GM04503 (cell line): ENCODE measurements at places on chromosomes 6 and 20.

GRCh38 chr6:33315793-33316602, 1.5 kb downstream of the ZBTB22 start:
- DNase-seq: no peak

- no peak for DNase-seq
Observed at GRCh38 chr20:31666258-31667042, 28.7 kb downstream of the COX4I2 start.

DNA sequence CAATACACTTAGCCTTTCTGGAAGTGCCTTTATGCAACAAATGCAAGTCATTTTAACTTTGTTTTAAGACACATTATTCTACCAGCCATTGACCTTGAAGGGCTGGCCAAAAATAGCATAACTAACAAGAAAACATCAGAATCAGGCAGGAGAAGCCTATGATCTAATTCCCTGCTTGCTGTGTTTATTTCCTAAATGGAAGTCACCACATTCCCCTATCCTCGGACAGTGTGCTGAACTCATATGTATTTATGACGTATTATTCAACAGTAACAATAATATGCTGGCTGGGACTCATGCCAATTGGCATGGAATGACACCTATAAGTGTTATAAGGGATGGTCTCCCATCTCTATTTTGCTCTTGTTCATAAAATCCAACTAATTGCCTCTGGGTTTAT, 140.7 kb downstream of the MAP3K7 start:
- DNase-seq: no peak

DNA sequence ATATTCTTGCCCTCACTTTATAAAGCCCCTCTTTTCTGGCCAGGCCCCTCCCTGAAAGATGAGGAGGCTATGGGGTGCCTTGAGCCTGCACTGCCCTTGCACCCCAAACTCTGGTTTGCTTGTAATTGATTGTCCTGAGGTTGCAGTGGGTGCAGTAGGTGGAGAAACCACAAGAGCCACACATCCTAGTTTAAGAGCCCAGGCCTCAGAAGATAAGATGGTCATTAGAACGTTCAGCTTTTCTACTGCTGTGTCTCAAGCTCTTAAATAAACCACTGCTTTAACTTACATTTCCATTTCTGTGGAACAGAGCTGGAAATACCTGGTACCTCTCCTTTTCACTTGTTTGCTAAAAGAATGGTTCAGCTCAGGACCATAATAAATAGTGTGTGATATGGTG, 9.0 kb downstream of the MRAP2 start:
- DNase-seq: no peak

DNA sequence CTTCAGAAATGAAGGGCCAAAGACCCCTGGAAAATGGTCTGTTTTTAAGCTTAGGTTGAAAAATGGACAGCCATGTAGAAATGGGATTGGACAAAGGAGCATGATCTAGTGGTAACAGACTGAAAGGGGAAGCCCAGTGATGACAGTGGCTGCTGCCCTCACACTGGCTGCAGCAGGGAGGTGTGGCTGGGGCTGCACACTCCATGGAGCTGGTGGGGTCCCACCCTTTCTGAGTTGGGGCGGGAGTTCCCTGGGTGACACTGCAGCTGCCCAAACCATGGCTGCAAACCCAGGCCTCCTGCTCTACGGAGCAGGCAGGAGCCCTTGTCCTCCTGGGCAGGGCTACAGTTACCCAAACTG, 8.5 kb upstream of the PACSIN1 start:
- DNase-seq: no peak

DNA sequence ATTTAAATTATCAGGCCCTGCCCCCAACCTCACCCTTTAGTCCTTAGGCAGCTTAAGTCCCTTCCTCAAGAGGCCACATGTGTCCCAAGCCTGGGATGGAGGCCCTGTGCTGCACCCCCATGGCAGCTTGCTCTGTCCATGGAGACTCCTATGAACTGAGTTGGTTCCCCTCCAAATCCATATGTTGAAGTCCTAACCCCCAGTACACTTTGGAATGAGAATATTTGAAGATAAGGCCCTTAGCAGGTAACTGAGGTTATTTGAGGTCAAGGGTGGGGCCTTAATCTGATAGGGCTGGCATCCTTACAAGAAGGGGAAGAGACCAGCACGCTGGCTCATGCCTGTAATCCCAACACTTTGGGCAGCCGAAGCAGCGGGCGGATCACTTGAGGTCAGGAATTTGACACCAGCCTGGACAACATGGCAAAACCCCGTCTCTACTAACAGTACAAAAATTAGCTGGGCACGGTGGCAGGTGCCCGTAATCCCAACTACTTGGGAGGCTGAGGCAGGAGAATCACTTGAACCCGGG, 6.7 kb upstream of the BEND3 start:
- no peak for DNase-seq

DNA sequence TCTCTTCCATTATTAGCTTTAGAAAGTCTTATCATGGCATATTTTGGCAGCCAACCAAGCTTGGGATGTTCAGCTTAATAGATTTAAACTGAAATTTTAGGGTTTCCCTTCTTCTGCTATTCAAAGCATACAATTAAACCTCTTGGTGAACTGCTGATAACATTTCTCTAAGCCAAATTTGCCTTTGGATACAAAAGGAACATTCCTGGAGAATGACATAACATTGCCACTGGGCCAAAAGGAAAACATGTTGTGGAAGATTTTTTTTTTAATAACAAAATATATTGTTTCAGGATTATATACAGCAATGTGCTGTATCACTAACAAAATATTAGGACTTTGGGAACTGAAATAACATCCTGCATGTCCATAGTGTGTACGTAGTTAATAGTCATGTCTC, 215.1 kb upstream of the TBX18 start:
- DNase-seq: no peak

- no peak for DNase-seq
Observed at GRCh38 chr6:136303516-136303915, 13.9 kb upstream of the BCLAF1 start.

DNA sequence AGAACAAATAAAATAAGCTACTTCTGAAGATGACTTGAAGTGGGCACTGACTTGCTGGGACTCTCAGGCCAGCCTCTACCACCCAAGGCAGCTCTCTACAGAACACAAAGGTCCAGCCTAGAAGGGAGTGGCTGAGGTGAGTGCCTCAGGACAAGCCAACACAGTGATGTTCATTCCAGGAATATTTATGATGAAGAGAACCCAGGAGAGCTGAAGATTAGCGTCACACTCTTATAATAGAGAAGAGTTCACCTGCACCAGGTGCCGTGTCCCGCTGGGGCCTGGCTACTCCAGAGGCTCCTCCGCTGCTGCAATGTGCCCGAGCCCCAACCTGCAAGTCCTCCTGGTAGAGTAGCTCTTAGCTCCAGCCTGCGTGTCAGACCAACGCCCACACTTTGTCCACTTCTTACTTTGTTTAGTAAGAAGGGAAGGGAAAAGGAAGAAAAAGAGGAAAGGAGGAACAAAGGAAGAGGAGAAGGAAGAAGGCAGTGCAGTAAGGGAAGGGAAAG, 182.4 kb upstream of the QKI start:
- no peak for DNase-seq

DNA sequence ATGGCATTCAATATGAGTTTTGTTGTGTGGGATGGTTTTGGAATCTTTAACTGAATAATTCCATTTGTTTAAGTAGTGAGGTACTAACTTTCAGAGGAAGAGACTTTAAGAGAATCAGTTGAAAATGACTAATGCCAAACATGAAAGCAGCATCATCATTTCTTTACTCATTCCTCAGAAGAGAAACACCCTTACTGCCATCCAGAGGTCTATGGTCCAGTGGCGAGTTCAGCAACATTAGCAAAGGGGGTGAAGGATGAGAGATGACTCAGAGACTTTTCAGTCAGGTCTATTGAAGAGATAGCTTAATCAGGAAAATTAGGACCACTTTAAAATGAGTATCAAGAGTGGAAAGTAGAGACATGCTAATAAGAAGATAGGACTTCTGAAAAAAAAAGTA, 118.8 kb downstream of the COL19A1 start:
- DNase-seq: no peak

- no peak for DNase-seq
Observed at GRCh38 chr6:16251706-16252105, 13.3 kb downstream of the GMPR start.

DNA sequence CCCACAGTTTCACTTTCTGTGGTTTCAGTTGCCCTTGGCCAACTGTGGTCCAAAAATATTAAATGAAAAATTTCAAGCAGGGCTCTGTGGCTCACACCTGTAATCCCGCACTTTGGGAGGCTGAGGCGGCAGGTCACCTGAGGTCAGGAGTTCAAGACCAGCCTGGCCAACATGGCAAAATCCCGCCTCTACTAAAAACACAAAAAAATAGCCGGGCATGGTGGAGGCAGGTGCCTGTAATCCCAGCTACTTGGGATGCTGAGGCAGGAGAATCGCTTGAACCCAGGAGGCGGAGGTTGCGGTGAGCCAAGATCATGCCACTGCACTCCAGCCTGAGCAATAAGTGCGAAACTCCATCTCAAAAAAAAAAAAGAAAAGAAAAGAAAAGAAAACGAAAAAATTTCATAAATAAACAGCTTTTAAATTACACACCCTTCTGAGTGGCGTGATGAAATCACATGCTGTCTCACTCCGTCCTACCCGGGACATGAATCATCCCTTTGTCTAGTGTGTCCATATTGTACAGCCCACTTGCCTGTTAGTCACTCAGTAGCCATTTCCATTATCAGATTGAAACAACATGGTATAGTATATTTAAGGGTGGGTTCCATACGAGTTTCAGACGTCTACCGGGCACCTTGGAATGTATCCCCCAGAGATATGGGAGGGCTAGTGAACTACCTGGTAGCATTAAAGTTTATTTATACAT, 11.7 kb downstream of the PTPRK start:
- peak; percentile 44 for DNase-seq

DNA sequence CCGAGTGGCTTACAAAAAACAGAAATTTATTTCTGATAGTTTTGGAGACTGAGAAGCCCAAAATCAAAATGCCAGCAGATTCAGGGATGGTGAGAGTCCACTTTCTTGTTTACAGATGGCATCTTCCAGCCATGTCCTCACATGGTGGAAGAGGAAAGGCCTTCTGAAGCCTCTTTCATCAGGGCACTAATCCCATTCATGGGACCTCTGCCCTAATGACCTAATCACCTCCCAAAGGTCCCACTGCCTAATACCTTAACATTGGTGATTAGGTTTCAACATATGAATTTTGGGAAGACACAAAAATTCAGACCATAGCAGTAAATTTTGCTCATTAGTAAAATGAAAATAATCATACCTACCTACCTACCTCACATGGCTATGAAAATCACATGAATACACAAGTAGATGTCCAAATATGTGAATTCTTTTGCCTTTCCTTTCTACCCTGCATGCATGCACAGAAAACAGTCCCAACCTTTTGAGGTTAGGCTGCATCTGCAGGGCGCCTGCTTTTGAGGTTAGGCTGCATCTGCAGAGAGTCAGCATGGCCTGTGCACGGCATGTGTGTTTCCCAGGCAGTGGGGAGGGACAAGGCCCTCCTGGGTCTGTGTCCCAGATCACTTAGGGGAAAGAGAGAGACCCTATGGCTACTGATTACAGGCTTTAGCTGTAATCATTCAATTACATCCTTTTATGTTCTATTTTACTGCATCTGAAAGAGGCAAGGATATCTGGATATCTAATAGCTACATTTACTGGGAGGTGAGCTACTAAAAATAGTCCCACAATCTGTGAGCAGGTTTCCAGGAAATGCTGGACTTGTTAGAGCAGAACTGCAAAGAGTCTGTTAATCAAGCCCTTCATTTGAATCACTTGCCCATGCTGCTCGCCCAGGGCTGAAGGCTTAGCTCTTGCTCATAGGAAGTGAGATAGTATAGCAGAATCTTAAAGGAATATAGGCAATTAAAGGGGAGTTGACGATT, 497.7 kb upstream of the MARCKS start:
- no peak for DNase-seq

GRCh38 chr20:48079028-48079427, 293.7 kb upstream of the SULF2 start:
- no peak for DNase-seq

DNA sequence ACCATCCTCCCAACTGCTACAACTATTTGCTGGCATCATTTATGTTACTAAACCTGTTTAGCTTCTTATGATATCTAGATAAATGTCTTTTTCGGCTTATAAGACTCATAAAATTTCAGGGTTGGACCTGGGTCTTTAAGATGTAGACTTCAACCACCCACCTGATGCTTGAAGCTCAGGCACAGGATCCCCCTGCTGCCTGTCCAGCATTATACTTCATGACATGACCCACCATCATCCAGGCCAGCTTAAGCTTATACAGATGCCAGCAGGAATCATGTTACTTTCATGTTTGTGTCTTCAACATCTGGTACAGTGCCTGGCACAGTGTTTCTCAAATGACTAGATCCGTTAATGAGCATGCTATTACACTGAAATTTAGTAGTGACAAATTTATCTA, 47.4 kb downstream of the SLC17A5 start:
- DNase-seq: no peak

DNA sequence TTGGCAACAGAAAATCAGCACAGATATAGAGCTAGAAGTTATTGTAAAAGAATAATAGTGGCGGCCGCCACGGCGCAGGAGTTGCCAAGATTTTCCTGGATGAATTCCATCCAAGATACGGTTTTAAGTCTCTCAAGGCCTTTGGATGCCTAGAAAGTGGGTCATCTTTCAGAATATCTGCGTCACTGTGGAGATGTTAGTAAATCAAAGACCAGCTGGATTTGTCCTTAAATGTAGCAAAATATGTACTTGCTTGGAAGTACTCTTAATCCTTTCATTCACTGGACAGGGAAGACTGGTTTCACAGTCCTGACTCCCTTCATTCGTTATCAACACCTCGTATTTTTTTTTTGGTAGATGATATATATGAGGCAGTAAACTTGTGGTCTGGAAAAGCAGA, 83.0 kb downstream of the SLC22A3 start:
- peak; percentile 44 for DNase-seq

- DNase-seq: no peak
Observed at GRCh38 chr20:57460781-57461465, 64.0 kb downstream of the CTCFL start.

- DNase-seq: no peak
Observed at GRCh38 chr6:82744286-82745015, 321.2 kb downstream of the UBE3D start.

DNA sequence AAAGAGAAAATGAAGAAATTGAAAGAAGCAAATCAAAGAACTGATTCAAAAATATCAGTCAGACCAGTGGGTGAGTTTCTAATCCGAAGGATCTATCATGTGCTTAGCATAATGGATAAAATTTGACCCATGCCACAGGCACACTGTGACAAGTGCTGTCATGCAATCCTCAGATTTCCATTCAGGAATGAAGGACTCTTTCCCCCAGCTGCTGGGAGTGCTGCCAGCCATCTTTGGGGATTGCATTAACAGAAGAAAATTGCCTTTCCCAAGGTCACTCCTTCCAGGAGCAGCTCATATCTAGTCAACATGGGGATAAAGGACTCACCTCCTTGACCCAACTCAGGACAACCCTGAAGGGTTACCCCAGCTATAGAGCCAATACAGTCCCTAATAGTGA, 316.7 kb upstream of the TBX18 start:
- no peak for DNase-seq

DNA sequence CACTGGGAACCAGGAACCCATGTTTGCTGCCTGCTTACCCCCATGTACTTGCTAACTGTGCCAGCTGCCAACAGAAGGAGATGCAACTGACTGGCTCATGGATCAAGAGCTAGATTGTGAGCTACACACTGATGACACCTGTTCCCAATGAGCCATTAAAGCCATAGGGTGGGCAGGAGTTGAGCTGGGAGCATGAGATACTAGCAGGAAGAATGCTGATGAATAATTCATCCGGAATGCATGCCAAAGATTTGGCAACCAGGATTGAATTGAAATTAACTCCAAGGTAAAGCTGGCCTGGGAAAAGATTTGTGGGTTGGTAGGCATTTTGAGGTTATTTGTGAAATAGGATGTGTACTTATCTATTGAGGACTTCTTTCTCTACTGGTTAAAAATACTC, 631.1 kb downstream of the KIF16B start:
- no peak for DNase-seq

GRCh38 chr6:125612345-125612846, 137.0 kb upstream of the HEY2 start:
- no peak for DNase-seq
